ENCODE measurements at places on chromosomes 11 and 22.

DNA sequence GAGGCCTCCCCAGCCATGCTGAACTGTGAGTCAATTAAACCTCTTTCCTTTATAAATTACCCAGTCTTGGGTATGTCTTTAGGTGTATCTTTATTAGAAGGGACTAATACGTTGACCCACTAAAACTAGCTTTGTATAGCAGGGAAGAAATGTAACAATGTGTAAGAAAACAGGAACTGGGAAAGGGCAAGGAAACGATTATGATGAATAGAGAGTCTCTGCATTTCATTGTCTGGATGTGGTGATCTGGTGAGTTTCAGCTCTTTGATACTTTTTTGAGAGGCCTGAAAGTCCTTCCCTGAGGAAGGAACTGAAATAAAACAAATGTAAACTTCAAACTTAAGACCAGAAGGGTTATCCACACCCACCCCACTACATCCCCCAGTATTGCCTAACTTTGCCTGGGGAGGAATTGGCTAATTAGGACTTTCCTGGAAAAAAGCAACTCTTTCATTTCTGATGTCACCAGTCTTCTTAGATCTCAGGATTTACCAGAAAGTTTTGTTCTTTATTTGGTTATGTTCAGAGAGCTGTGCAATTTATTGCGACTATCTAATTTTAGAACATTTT is 119.0 kb downstream of the LDLRAD3 start:
- no peak for DNase-seq

DNA sequence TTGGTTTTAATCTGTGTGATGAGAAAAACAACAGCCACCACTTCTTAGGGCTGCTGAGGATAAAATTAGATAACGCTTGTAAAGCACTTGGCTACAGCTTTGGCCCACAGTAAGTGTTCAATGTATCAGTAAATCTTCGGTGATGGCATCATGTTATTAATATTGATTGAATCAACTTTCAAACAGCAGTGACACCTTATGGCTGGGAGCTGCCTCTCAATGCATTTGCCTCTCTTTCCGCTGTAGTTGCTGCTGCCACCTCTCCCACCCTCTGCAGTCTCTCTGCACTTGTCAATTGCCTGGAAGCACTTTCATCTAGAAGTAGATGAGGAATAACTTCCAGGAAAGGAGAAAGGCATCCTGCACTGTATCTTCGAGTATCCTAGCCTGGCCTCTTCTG is 491.1 kb downstream of the OPCML start:
- DNase-seq: no peak

GRCh38 chr11:70717936-70718595 is 319.7 kb downstream of the CTTN start:
- DNase-seq: no peak

DNA sequence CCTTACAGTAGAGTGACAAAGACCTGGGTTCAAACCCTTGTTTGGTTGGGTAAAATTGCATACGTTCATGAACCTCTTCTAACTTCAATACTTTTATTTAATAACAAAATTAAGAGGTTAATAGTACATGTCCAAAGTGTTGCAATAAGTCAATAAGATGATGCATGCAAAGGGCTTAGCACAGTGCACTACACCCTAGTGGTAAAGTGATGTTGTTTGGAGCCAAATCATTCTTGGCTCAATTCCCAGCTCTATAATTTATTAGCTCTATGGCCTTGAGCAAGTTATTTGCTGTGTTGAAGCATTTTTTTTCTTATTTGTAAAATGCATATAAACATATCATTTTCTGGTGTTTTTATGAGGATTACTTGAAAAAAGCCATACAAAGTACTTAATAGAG is 945.3 kb downstream of the LRRC4C start:
- DNase-seq: no peak

GRCh38 chr11:28903716-28904115 is 795.5 kb downstream of the METTL15 start:
- no peak for DNase-seq

DNA sequence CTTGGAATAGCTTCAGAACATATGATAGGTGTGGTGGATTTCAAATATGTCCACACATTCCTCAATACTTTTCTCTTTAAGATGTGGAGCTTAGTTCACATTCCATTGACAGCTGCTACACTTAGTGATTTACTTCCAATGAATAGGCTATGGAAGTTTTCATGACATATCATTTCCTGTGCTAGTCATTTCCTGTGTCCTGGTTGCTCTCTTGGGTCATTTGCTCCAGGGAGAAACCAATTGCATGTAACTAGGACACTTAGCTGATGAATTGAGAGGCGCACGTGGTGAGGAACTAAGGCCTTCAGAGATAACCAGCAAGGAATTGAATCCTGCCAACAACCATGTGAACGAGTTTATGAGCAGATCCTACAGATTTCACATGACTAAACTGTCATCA is 120.9 kb downstream of the SLC17A6 start:
- peak; percentile 53 for DNase-seq

- DNase-seq: no peak
Measured at GRCh38 chr11:16191868-16192240, 164.5 kb downstream of the SOX6 start.

DNA sequence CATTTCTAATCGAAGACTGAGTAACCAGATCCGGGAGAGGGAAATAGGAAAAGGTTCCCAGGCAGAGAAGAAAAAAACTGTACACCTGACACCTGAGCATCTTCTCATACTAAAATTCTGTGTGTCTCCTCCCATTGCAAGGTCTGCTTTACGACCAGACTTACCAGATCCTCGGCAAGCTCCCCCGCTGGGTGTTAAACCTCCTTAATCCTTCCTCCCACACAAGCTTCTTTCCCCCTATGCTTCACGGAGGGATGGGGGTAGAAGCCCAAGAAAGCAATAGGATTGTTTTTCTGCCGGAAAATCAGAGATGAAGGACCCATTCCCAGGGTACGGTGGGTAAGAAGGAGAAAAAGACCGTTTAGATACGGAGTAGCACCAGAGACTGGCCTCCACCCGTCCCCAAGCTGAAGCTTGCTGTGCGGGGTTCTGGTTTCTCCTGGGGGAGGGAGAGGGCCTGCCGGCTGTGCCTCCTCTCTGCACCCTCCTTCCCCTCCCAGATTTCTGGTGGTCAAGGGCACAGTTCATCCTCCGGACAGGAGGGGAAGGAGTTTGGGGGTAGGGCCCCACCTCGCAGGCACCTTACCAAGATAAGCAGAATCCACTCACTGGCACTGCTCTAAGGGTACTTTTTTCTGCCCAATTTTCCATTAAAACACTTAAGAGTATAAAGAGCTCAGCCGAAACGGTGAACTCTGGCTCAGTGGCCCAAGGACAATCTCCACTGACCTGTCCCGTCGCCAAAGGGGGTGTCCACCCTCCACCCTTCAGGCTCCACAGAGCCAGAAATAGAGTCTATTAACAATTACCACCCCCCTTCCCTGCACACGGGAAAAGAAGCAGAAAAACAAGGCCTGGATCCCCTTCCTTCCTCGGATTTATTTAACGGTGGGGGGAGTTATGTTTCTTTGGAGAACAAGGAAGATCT is 1.2 kb downstream of the TOB2 start:
- peak; percentile 57 for DNase-seq

- no peak for DNase-seq
Measured at GRCh38 chr11:45884596-45885185, 760 bp upstream of the MAPK8IP1 start.

DNA sequence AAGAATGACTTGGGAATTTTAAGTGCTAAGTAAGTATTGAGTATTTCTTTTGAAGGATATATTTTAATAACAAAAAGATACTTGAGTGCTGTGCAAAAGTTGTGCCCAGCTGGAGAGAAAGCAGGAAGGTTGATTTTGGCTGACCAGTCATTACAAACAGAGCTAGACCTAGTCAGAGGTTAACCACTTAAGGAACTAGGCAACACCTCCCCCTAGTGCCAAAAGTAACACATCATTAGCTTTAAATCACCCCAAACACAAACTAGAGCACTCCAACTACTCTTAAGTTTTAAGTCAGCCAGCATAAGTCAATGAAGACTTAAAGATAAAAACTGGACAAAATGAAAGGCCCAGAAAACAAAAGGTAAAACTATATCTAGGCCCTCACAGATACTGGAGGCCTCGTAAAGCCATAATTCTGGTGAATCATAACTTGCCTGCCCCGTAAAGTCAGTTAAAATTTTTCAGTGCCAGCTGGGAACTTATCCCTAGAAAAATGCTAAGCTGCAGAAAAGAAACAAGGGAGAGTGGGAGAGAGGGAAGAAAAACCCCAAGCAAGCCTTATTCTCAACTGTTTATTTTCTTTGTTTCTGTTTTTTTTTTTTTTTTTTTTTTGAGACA is 4.6 kb downstream of the TMEM9B start:
- peak; percentile 87 for DNase-seq

- no peak for DNase-seq
Measured at GRCh38 chr11:65612691-65613090, 1.3 kb downstream of the MAP3K11 start.

- DNase-seq: peak; percentile 10
Measured at GRCh38 chr11:111499483-111499882, 12.7 kb downstream of the BTG4 start.

DNA sequence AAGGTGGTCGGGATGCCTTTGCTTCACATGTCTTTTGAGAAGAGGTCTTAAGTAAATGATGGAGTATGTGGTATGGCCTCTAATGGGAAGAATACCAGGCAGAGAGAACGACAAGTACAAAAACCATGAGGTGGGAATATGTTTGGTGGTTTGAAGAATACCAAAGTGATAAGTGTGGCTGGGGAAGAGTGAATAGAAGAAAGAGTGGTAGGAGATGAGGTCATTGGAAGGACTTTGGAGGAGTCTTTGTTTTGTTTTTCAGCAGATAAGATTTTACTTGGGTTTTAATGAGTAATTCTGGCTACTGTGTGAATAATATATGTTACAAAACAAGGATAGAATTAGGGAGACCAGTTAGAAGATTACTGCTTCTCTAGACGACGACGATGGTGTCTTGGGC is 515.4 kb downstream of the RAB38 start:
- no peak for DNase-seq

GRCh38 chr22:27747396-27748221 is 53.9 kb downstream of the MN1 start:
- peak; percentile 51 for DNase-seq

DNA sequence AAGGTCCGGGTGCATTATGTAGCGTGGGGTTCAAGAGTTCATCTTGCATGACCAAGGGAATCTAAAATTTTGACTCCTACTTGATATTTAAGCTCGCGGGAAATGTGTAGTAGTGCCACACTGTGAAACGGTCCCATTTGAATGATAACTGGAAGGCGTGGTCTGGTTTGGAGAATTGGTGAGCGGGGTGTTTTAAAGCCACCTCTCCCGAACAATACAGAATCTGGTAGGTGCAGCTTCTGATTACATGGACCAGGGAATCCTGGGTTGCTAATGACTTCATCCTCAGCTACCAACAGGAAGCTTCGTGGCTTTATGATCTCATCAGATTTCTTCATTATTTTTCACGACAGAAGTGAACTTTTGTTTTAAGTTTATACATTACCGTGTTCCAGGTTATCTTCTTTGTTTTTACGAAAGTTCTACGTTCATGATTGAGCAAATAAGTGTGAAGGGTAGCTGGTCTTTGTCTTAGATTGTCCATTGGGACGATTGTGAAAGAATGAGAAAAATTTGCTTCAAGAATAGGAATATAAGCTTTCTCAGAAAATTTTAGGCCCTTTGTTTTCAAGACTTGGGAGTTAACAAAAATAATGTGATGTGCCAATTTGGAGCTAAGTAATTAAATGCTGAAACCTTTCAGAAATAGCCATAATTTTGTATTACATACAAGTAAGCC is 1.7 kb downstream of the QSER1 start:
- peak; percentile 89 for DNase-seq

GRCh38 chr11:44542372-44542771 is 23.1 kb upstream of the CD82 start:
- no peak for DNase-seq

DNA sequence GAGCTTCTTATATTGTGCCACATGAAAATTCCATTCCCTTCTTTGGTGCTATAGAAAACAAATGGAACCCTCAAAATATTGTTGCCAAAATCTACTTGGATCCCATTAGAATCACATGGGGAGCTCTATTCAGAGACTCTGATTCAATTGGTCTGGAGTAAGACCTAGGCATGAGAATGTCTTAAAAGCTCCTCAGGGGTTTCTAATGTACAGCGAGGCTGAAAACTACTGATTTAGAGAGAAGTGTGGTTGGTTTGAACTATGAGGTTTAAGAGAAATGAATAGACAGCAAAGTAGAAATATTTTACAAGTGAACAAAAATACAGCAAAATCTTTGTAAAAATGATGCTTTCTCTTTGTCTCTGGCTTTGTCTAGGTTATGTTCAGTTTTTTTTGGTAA is 514.7 kb downstream of the CNTN5 start:
- DNase-seq: no peak

DNA sequence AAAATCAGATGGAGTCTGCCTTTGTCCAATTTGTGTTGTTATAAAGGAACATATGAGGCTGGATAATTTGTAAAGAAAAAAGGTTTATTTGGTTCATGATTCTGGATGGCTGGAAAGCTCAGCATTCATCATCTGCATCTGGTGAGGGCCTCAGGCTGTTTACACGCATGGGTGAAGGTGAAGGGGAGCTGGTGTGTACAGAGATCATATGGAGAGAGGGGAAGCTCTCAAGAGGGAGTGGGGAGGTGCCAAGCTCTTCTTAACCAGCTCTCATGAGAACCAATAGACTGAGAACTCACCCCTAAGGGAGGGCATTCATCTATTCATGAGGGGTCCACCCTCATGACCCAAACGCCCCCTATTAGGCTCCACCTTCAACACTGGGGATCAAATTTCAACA is 40.0 kb downstream of the NEU3 start:
- no peak for DNase-seq

GRCh38 chr11:47233989-47234668 is 14.5 kb downstream of the ACP2 start:
- DNase-seq: peak; percentile 93

- no peak for DNase-seq
Measured at GRCh38 chr11:99534812-99535211, 514.1 kb downstream of the CNTN5 start.

- peak; percentile 37 for DNase-seq
Measured at GRCh38 chr11:47904048-47904447, 55.9 kb upstream of the NUP160 start.

- DNase-seq: peak; percentile 42
Measured at GRCh38 chr22:50146439-50147238, 23.9 kb upstream of the PANX2 start.

DNA sequence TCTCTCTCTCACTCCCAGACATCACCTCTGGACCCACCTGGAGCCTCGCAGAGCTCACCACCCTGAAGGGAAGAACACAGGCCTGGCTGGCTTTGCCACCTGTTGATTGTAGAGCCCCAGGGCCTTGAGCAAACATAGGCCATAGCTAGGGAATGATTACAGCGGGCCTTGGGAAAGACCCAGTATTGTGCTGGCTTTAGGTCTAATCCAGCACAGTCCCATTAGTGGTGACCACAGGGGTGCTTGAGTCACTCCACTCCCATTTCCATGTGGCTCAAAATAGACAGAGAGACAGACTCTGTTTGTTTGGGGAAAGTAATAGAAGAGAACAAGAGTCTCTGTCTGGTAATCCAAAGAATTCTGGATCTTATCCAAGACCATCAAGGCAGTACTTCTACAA is 42.7 kb upstream of the FAM181B start:
- no peak for DNase-seq

- no peak for DNase-seq
Measured at GRCh38 chr22:37464181-37464580, 22.0 kb downstream of the MFNG start.

- DNase-seq: peak; percentile 60
Measured at GRCh38 chr11:3109921-3110706, 52.9 kb upstream of the CARS1 start.
